ENCODE measurements at places on chromosomes 2 and 18. TPM values are rescaled to one million over a fixed set of nuclear protein-coding genes. Genes with fewer than 3 reads are reported as not detected.
A peak's percentile ranks its signal among the peaks of the same experiment; 100 is the strongest.

RPRM gene
- 0.90 TPM for total RNA-seq

TBR1 gene
- not detected for total RNA-seq

DNA sequence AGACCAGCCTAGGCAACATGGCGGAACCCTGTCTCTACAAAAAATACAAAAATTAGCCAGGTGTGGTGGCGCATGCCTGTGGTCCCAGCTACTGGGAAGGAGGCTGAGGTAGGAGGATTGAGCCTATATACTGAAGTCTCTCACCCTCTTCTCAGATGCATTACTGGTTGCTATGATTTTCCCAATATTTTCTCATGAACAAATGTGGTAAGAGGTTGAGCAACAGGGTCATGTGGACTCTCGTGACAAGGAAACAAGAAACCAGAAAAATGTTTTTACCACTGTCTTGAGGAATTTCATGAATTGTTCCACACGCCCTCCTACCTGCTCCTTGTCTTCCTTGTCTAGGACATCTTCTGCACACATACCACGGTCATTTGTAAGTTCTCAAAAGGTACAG, 12.4 kb downstream of the LMAN2L start:
- no peak for DNase-seq

- DNase-seq, result no peak
Measured at GRCh38 chr2:107132070-107132469, 246.1 kb upstream of the ST6GAL2 start.

DNA sequence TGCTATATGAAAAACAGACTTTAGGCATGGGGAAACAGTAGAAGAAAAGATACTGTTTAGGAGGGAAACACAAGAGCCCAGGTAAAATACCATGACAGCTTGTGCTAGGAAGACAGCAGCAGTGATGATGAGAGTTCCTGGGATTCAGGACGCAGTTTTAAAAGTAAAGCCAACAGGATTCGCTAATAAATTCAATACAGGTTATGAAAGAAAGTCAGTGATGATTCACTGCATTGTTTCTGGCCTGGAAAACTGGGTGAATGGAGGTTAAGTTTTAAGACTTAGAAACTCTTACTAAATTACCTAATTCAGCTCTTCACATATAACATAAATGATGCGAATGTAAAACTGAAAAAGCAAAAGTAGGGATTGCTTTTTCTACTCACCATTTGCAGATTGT, 27.9 kb upstream of the RNU4ATAC start:
- no peak for DNase-seq

GRCh38 chr18:41695441-41695840, 259.6 kb upstream of the PIK3C3 start:
- DNase-seq, result no peak

GRCh38 chr18:45920367-45920766, 46.8 kb downstream of the EPG5 start:
- DNase-seq, result peak; percentile 93

GRCh38 chr2:161825429-161825828, 201.2 kb downstream of the SLC4A10 start:
- no peak for DNase-seq

DNA sequence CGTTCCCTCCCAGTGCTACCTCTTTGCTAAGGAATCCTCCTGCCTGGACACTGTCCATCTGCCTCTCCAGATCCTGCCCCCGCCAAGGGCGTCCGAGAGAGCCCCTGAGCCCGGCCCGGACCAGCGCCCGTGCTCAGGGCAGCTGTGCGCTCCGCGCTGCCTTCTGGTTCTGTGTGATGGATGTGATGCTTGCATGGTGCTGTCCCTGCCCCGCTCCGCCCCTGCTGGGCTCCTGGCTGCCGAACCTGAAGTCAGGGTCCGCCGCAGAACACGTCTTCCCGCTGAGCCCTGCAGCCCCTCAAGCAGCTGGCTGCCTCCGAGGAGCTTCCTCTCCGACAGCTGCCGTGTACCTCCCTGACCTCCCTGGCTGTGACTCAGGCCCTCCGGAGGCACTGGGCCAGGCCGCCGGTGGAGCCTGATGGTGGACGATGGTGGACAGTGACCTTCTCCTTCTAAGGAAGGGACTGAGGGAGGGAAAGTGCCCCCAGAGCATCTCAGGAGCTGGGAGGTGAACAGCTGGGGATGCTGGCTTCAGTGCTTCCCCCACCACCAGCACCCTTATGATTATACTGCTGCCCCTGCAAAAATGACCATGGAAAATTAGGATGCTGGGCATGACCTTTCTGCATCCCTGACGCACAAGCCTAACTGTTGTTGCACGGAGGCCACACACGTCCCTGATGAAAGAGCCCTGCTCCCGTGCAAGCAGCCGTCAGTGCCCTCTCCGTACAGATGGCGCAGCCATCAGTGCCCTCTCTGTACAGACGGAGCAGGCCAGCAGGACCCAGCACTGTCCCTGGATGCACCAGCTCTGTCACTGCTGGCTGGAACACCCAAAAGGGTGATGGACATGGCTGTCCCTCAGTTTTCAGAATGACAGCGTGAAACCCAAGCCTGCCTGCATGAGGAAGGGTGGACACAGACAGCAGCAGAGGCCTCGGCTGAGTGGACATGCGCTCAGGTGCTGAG, 99.3 kb downstream of the TPO start:
- DNase-seq, result peak; percentile 61

GRCh38 chr2:705971-706511, 28.8 kb upstream of the TMEM18 start:
- DNase-seq, result no peak

DNA sequence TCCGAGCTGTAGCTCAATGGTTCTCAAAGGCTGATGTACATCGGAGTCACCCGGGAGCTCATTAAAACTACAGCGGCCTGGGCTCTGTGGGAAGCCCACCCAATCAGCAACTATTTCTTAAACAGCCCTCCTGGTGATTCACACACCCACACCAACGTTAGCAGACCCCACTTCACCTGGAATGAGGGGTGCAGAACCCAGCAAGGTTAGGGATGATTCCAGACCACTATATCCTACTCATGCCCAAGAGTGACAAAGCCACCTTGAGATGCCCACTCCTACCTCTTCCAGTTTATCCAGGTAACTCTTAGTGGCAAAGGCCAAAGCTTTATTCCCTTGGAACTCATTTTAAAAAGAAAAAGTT, 149.7 kb downstream of the RHBDD1 start:
- DNase-seq, result no peak

GRCh38 chr2:48248251-48248933, 281.6 kb upstream of the STON1 start:
- DNase-seq, result no peak

DNA sequence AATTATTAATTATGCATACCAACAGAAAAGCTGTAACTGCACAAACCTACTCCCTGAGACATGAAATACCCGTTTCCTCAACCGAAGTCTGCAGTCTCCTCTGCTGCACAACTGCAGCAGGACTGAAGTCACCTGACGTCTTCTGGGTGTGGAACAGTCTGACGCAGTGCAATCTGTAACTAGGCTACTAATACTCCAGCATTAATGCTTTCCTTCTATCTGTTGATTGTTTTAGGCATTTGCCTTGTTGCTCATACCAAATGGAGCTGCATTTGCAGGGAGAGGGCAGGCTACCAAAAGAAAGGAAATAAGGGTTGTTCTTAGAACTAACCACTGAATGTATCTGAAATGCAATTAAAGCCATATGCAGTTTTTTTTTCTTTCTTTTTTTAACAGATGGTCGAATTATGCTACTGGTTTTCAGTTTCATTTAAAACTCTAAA, 40.1 kb downstream of the RTN4 start:
- no peak for DNase-seq

DNA sequence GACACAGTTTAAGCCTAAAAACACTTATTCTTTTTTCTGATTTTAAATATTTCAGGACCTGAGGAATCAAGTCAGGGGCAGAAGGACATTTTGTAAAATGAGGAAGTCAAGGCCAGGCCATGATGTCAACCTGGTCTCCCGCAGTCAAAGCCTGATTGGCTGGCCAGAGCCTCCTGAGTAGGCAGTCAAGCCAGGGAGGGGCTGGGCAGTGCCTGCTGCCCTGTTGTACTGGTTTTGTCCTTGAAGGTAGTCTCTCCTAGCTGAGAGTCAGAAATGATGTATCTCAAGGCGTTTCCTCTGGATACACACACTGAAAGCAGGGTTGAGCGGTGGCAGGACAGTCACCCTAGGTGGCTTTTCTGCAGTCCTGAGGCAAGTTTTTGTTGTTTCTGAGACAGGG, 19.8 kb downstream of the CCT7 start:
- DNase-seq, result peak; percentile 40

- DNase-seq, result no peak
Measured at GRCh38 chr2:231720987-231721966, 13.0 kb downstream of the PTMA start.

DNA sequence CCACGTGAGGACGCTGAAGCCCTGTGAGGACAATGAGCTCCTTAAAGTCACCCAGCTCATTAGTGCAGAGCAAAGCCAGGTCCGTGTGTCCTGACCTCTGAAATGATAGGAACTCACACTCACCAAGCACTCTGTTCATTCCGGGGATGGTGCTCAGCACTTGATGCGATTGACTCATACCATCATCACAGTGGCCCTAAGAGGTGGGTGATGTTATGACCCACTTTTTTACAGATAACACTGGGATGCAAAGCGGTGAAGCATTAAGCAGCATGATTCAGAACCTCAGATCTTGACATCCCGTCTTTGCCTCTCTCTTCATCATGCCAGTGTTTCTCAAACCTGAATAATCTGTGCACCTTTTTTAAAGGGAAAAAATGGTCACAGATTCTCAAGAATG, 234.8 kb downstream of the ALPK2 start:
- no peak for DNase-seq

- no peak for DNase-seq
Measured at GRCh38 chr2:60560734-60561644, 7.5 kb upstream of the BCL11A start.

GRCh38 chr2:71299507-71299906, 32.1 kb upstream of the ZNF638 start:
- DNase-seq, result no peak

GRCh38 chr2:97673915-97674283, 4.4 kb downstream of the C2orf92 start:
- DNase-seq, result no peak

GRCh38 chr18:48932462-48932818, 18.3 kb downstream of the SMAD7 start:
- no peak for DNase-seq

DNA sequence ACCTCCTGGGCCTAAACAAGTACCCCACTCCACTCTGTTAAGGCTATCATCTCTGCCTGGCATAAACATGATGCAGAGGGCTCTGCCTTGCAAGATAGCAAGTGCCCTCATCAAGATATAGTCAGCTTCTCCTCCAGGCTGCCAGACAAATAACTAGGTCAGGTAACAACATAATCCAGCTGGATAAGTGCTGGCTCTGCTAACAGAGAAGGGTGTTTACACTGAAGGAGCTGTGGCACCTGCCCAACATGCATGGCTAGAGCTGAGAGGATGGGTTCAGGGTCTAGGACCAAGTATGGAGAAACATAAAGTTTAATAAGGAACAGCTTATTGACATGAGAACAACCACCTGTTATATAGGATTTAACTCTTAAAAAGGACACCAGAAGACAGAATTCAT, 42.8 kb downstream of the DLGAP1 start:
- no peak for DNase-seq

GRCh38 chr2:62578803-62579640, 73.0 kb upstream of the TMEM17 start:
- no peak for DNase-seq

- DNase-seq, result no peak
Measured at GRCh38 chr2:221792971-221793521, 220.9 kb upstream of the EPHA4 start.
